ENCODE measurements at places on chromosomes 16 and 17.
A peak's percentile ranks its signal among the peaks of the same experiment; 100 is the strongest.

GRCh38 chr17:45342871-45343526 is 26.2 kb upstream of the MAP3K14 start:
- DNase-seq: no peak

- DNase-seq: no peak
These were observed 115.6 kb downstream of the MAP2K4 start for GRCh38 chr17:12136243-12136642.

DNA sequence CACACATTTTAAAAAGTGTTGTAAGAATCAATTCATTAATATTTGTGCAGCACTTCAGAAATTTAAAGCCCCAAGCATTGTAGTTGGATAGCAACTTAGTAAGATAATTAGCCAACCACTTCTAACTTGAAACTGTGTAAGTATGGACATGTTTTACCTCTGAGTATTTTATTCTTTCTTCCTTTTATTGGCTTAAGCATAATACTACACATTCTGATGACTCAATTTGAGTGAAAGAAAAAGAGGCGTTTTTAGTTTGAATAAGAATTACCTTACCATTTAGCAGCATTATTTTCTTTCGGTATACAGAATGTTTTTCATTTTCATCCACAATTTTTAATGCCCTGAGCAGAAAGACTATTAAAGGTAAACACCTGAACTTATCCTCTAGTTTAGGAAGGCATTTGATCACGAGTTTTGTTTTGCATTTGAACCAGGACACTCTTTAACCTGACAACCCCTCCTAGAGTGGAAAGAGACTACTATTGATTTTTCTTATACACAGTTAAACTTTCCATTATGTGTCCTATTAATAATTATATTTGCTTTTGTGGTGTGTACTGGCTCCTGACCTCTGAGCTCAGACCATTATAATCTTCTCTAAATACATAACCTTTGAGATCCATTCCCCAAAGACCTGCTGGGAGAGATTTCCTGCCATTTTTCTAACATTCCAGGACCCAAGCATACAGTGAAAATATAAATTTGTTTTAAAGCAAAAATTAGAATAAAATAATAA is 9.2 kb downstream of the NACA2 start:
- DNase-seq: no peak

DNA sequence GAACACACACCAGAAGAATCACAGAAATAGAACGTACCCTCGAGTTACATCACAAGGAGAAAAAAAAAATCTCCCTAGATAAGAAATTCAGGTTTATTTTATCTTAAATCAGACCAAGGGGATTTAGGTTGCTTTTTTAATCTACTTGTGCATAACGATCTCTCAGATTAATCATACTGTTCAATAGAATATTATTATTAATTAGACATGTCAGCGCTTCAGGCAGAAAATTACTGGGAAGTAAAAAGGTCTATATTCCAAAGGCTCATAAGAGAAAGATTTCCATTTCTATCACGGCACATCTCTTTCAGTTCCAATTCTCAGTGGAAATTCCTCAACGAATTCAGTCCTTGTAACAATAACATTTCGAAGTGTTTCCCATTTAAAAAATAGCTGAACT is 77.7 kb upstream of the PSMD7 start:
- no peak for DNase-seq

GRCh38 chr17:8041249-8041928 is 2.5 kb downstream of the ALOX15B start:
- peak; percentile 78 for DNase-seq

- no peak for DNase-seq
These were observed 54.0 kb downstream of the ANKRD11 start for GRCh38 chr16:89436366-89436765.

- no peak for DNase-seq
These were observed 240.1 kb downstream of the UTP18 start for GRCh38 chr17:51500454-51500853.

DNA sequence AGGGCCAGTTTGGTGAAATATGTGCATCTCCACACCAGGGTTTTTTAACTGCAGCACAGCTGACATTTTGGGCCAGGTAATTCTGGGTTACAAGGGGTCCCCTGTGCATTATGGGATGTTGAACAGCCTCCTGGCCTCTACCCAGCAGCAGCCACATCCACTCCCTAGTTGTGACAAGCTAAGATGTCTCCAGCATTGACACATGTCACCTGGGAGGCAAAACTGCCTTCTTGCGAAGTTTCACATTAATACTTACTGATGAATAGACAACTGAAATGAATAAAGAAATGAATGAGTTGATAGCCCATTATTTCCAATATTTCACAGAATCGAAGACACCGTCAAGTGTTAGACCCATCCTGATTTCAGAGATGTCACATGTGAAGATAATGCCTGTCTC is 383.7 kb downstream of the CPPED1 start:
- no peak for DNase-seq

DNA sequence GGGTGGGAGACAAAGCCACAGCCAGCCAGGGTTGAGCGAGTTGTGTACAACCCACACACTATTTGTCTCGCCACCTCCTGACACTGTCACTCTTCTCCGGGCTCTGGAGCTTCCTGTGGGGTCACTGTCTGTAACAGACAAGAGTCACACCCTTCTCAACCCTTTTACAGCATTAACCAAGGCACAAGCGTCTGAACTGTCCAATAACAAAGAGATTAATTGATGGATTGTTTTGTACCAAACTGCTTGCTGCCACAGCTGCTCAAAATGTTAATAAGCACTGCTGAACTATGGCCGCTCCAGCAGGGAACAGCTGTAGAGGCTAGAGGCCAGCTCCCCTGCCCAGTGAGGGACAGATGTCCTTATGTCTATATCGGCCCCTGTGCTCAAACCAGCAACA is 25.2 kb upstream of the HYDIN start:
- DNase-seq: no peak

GRCh38 chr16:2211923-2212347 is 1.3 kb upstream of the BRICD5 start:
- DNase-seq: no peak
